ENCODE measurements at places on chromosomes 16 and 17.
A peak's percentile ranks its signal among the peaks of the same experiment; 100 is the strongest.

- DNase-seq = no peak
These were observed 15.9 kb downstream of the AOC3 start for GRCh38 chr17:42866631-42867575.

- no peak for DNase-seq
These were observed 335.6 kb upstream of the ASIC2 start for GRCh38 chr17:33628500-33629346.

- DNase-seq = no peak
These were observed 20.1 kb downstream of the CIITA start for GRCh38 chr16:10897134-10897533.

DNA sequence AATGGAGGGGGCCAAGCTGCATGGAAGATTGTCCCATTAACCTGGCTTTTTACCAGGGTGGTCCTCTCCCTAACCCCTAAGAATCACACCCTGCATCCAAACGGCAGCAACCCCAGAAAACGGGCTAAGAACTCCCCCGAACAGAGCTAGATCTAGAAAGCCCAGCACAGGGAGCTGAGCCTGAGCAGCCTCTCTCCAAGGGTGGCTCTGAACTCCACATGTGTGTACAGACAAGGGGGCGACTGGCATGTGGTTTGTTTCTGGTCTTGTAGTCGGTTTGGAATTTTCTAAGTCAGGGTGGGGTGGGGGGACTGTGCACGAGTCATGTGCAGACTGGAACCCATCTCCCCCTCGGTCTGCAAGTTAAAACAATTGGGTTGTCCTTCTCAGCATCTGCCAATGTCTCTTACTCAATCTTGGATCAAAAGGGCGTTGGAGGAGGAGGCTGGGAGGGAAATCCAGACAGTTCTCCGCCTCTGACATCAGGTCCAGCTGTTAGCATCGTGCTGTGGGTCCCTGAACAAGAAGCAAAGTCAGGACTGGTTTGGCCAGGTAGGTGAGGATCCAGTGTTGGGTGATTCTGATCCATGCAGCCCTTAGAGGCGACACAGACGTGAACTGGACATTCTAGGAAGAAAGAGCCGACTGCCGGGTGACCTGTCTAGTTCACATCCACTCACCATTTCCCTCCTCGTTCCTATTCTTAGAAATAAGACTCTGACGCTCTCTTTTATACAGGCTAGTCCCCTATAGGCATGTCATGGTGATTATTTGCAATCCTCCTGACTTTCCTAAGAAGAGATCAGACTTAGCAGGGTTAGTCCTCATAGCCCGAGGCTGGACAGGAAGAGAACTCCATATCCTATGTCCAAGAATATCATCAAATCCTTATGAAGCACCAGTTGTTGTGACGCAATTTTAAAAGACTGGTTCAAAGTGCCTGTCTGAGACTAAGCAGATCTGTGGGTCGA is 381.8 kb downstream of the SOX9 start:
- DNase-seq = no peak

DNA sequence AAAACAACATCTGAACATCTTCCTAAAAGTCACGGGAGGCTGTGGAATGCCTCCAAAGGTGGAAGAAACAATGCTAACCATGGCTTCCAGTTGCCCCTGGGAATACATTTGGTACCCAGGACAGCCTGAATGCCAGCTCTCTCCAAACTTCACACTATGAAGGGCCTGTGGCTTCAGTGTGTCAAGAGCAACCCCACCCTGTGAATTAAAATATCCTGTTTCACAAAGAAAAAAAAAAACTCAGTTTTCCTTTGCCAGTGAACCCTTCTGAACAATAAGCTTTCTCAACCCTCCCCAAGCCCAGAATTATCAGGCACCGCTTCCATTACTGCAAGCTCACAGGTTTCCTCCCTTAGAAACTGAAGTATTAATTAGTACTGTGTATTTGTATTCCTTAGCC is 69.8 kb downstream of the SLC39A11 start:
- no peak for DNase-seq

DNA sequence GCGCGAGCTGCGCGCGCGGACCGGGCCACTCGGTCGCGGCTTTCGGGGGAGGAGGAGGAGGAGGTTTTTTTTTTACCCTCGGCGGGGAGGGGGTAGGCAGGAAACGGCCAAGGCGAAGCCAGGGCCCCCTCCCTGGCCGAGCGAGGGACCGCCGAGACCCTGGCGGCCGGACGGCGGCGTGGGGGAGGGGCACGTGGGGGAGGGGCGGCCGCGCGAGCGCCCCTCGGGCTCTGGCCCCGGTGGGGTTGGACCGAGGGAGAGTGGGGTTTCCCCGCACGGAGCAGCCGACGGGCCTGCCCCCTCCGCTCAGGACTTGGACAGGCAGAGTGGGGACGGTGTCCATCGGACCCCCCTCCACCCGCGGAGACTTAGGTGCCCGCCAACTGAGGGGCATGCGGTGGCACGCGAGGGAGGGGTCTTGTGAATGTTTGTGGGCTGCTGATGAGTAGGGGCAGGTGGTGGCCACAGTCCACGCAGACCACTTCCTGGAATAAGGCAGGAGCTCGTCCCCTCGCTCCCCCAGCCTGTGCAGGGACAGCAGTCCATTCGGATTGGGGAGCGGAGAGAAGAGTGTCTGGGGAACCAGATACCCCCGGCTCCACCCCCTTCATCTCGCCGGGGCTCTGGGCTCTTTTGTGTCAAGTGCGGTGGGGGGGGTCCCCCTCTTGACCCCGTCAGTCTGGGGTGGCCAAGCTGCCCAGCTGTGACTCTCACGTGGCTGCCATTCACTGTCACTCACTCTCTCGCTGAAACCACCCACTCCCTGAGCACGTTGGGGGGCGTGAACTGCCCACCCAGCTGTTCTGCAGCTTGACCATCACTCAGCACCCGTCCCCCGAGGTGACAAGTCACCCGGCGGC is 3.0 kb upstream of the CHD3 start:
- DNase-seq = peak; percentile 61

DNA sequence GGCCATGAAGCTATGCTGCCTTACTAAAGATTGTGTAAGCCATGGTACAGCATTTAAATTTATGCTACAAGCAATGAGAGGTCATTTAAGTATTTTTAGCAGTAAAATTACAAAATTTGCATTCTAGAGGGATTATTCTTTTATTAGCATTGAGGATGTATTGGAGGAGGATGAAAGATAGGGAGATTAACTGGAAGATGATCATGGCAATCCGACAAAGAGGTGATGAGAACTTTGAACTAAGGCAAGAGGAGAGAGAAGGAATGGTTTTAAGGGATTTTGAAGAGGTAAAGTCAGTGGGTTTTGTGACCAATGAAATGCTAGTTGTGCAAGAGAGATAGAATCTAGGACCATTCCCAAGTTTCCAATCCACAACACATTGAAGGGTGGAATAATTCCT is 129.9 kb downstream of the SNX11 start:
- no peak for DNase-seq

DNA sequence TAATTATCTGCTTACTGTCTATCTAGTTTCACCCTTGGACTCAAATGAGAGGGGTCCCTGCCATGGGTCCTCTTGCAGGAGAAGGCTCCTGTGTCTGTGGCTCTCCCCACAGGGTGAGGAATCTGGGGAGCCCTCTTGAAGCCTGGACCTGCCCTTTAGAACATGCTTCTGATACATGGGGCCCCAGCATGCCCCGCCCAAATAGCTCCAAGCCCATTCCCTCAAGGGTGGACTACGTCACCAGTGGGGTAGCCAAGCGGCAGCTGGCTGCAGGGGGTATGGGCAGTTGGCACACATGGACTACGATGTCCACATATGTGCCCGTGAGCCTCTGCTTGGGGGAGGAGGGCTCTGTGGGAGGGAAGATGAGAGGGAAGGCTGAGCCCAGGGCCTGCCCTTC is 39.3 kb downstream of the ARHGAP27 start:
- no peak for DNase-seq

GRCh38 chr17:17236295-17237025 is 508 bp downstream of the FLCN start:
- DNase-seq = no peak

GRCh38 chr17:51185763-51186332 is 19.6 kb downstream of the NME2 start:
- DNase-seq = no peak

GRCh38 chr17:34301986-34302385 is 16.4 kb downstream of the CCL11 start:
- DNase-seq = no peak

GRCh38 chr16:66383551-66383950 is 17.1 kb downstream of the CDH5 start:
- DNase-seq = no peak

GRCh38 chr16:69105501-69106361 is at the start of gene HAS3:
HAS3 (plus strand) TSS chr16:69105653; CDS start chr16:69109396, 3,743 bp downstream.
- no peak for DNase-seq

GRCh38 chr16:49524216-49524946 is 150.8 kb downstream of the C16orf78 start:
- no peak for DNase-seq

- DNase-seq = no peak
These were observed 344 bp downstream of the CNTNAP4 start for GRCh38 chr16:76277460-76278030.

GRCh38 chr16:78515421-78515820 is 416.0 kb downstream of the WWOX start:
- DNase-seq = no peak

DNA sequence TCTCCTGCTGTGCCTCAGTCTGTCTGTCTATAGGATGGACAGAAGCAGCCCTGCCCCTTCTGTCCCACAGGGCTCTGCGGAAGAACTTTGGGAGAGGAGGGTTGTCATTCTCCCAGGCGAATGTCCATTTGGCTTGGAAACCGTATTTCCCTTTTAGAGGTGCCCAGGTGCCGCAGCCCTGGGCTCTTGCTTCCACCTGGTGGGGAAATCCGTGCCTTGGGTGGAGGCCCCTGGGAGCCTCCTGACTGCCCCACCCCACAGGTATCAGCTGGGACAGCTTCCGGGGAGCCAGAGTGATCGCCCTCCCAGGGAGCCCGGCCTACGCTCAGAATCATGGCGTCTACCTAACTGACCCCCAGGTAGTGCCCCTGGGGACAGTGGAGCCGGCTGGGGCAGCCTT is 12.7 kb downstream of the FCSK start:
- DNase-seq = no peak

DNA sequence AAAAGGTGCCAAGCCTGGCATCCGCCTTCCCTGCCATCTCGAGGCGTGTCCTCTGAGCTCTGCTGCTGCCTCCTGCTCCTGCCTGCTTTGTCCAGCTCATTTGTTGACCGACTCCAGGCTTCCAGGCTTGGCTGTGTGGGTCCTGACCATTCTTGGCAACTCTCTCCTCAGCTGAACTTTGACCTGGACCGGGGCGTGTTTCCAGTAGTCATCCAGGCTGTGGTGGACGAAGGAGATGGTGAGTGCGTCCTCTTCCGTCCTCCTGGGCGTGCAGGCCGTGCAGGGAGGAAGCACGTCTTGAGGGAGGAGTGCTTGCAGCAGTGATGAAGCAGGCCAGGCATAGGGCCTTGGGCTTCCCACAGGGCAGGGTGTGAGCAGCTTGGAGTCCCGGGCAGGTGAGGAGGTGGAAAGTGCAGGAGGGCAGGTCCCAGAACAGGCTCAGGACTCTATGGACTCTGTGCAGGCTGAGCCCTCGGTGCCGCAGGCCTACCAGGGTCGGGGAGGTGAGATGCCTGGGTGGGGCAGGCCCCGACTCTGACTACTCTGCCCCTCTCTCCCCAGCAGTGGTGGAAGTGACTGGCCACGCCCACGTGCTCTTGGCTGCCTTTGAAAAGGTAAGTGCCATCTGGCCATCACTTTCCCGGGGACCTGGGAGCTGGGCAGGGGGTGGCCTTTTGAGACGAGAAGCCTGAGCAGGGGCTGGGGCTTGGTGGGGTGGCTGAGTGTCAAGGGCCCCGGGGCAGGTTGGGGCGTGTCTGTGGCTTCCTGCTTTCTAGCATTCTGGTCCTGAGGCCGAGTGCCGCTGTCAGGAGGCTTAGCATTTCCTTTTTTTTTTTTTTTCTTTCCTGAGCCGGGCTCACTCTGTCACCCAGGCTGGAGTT is 28.6 kb upstream of the NUDT16L1 start:
- DNase-seq = peak; percentile 45
